ENCODE measurements at places on chromosomes 4 and X. TPM values are rescaled to one million over a fixed set of nuclear protein-coding genes. Genes with fewer than 3 reads are reported as not detected.

The C4orf54 gene
- 0.19 TPM for total RNA-seq

The JCHAIN gene
- 355 TPM for total RNA-seq

The STK26 gene
- total RNA-seq, result 4.3 TPM

The SPATA4 gene
- 1.2 TPM for total RNA-seq

The GABRB1 gene
- total RNA-seq, result 0.79 TPM

The ZNF595 gene
- total RNA-seq, result 18.3 TPM

The DCAF4L1 gene
- 0.16 TPM for total RNA-seq

The USP46 gene
- total RNA-seq, result 16.9 TPM

The UCP1 gene
- total RNA-seq, result not detected

The SSX7 gene
- total RNA-seq, result not detected

The NPY1R gene
- 32.9 TPM for total RNA-seq

The RNF212 gene
- total RNA-seq, result 5.3 TPM

The ETFDH gene
- total RNA-seq, result 20.4 TPM

The EXOC1L gene
- total RNA-seq, result not detected

The FDCSP gene
- 0.50 TPM for total RNA-seq

The SYAP1 gene
- total RNA-seq, result 40.3 TPM

The EPGN gene
- total RNA-seq, result 1.6 TPM

The GRIA3 gene
- 1.4 TPM for total RNA-seq

The MID1 gene
- total RNA-seq, result 54.1 TPM

The ZNF518B gene
- total RNA-seq, result 19.7 TPM

The FAM241A gene
- total RNA-seq, result 2.9 TPM

The TCP11X2 gene
- not detected for total RNA-seq

The SEC24B gene
- total RNA-seq, result 32.4 TPM

The BEX2 gene
- total RNA-seq, result 34.7 TPM

The PNMA6F gene
- total RNA-seq, result not detected

The CT47B1 gene
- not detected for total RNA-seq

The MAGEB1 gene
- not detected for total RNA-seq

The HPGD gene
- 9.4 TPM for total RNA-seq

The DCAF8L2 gene
- not detected for total RNA-seq

The RHOXF2 gene
- not detected for total RNA-seq

The ENPEP gene
- total RNA-seq, result 39.9 TPM

The TRPC3 gene
- total RNA-seq, result 0.44 TPM

The TIGD4 gene
- total RNA-seq, result 1.1 TPM

The MAOB gene
- total RNA-seq, result 58.5 TPM

The RTL3 gene
- total RNA-seq, result not detected

The SOX3 gene
- total RNA-seq, result not detected

The WFS1 gene
- total RNA-seq, result 31.4 TPM

The CYLC1 gene
- total RNA-seq, result not detected

The CCDC110 gene
- total RNA-seq, result 4.5 TPM

The MAGEA1 gene
- not detected for total RNA-seq

The HTN3 gene
- total RNA-seq, result not detected

The CSN1S1 gene
- total RNA-seq, result not detected

The C1QTNF7 gene
- total RNA-seq, result 2.2 TPM

The MYOZ2 gene
- total RNA-seq, result 0.19 TPM

The KIT gene
- 38.1 TPM for total RNA-seq

The SPIN2A gene
- 0.63 TPM for total RNA-seq

The SULT1E1 gene
- total RNA-seq, result 1.4 TPM

The HTRA3 gene
- total RNA-seq, result 1.7 TPM

The PSAPL1 gene
- not detected for total RNA-seq

The RS1 gene
- 0.44 TPM for total RNA-seq

The XK gene
- total RNA-seq, result 1.3 TPM

The BANK1 gene
- 7.4 TPM for total RNA-seq

The ADH1C gene
- total RNA-seq, result 9.3 TPM

The CLGN gene
- 0.44 TPM for total RNA-seq

Data from kidney (tissue), 22 donors.